ENCODE measurements at places on chromosomes 1 and 21.

DNA sequence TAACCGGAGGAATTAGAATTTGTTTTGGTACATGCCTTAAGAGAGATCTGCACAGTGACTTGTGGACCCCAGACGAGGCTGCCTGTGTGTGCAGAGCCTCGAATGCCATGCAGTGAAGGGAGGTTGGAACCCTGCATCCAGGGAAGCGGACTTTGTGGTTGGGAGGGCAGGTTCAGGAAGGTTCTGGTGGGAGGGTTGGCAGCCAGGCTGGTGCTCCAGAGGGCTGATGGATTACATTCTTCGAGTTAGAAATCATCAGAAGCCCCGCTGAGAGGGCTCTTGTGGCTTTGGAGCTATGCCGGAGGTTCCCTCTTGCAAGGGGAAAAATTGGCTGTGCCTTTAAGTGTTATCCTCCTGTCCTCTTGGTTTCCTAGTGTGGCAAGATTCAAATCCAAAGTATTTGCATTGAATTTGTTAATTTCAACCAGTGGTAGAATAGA lies 21.1 kb downstream of the ROR1 start:
- DNase-seq, result no peak

DNA sequence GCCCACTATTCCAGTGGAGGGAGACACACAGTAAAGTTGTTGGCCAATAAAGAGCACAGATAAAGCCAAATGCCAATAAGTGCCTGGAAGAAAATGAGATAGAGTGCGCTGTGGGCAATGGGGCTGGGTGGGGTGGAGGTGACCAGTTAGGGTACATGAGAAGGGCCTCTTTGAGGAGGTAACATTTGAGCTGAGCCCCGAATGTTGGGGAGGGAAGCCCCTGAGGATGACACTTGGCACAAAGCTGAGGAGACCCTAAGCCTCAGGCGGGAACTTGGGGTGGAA lies 979 bp downstream of the S100A9 start:
- DNase-seq, result no peak

GRCh38 chr1:22485431-22485830 lies 33.8 kb downstream of the ZBTB40 start:
- DNase-seq, result no peak

DNA sequence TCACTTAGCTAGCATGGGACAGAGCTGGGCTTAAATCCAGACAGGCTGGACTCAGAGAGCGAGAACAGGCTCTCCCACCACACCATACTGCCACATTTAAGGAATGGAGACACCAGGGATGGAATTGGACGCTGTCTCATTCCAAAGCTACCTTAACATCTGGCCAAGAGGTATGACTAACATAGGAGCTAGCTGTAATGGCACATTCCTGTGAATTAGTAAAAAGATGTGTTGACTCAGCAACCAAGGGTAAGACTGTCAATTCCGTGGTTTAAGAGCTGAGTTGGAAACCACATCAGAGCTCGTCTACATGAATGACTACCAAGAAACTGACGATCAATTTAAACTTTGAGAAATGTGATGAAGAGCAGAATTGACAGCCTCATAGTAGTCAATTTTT lies 8.3 kb upstream of the TNFRSF9 start:
- peak; percentile 29 for DNase-seq

DNA sequence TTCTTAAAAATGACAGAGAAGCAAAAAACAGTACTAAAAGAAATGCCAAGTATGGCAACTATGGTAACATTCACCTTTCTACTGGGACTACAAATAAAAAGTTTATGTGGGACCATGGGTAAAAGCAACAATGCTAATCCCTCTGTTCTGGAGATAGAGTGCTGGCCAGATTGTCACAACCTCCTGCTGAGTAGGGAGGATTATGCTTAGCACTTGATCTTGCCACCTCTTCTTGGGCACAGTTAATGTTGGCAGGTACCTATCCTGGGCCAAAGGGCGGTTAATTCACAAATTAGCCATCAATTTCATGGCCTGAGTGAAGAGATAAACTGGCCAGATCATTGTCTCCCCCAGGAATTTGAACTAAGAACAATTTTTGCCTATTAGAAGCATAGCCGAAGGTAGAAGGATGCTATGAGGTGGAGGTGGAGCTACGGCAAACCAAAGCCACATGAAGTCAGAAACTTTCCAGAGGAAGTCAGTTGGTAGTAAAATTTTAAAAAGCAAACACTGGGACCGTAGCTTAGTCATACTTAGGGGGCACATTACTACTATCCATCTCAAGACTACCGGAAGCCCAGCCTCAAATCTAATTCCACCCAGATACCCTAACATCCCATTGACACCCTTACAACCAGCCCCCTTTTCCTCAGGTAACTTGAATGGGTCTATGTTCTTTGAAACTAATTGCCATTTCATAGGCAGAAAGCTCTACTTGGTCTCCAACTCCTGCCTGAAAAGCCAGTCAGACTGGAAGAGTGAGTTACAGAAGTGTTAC lies 2.7 kb downstream of the SCYL3 start:
- peak; percentile 20 for DNase-seq

DNA sequence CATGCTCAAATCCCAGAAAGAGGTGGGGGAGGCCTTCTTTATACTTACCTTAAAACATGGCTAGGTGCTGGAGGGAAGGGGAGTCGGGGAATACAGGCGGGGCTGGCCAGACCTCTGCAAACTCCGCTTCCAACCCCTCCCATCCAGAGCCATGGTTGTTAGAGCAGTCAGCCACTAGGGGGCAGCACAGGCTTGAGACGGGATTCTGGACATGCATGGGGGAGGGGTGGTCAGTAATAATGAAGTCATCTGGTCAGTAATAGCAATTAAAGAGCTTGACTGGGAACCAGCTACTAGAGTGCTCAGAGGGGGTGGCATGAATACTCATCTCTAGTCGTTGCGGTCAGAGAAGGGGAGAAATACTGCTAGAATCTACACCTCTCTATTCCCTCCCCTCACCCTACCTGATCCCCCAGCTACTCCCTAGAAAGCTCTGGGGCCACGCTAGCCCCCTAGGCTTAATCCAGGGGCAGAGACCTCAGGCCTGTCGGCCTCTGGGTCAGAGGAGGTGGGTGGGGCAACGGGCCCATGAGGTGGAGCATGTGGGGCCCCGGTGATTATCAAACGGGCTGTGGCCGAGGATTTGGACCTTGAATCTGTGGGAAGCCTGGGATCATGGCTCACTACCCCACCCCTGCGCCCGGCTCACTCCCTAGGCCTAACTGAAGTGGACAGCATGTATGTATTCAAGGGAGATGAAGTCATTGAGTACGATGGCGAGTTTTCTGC lies 2.9 kb downstream of the CASQ1 start:
- DNase-seq, result peak; percentile 75

DNA sequence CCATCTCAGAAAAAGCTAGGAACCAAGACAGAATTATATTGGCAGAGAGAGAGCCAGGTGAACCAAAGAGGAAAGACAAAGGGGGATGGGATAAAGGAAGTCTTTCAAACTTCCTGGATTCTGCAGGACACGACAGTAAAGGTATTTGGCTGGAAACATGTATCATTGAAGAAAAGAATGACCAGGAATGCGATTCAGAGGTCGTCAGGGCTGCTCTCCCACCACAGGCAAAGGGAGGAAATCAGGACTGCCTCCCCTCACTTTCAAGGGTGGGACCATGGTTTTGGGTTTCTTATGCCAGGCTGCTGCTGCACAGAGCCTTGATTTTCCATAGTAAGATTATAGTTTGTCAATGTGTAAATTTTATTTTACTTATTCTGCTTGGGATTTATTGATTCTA lies 848.8 kb downstream of the BRINP3 start:
- no peak for DNase-seq

- DNase-seq, result no peak
Measured at GRCh38 chr1:234778221-234779159, 168.5 kb upstream of the IRF2BP2 start.

- DNase-seq, result no peak
Measured at GRCh38 chr1:14824314-14824915, 225.9 kb downstream of the KAZN start.

DNA sequence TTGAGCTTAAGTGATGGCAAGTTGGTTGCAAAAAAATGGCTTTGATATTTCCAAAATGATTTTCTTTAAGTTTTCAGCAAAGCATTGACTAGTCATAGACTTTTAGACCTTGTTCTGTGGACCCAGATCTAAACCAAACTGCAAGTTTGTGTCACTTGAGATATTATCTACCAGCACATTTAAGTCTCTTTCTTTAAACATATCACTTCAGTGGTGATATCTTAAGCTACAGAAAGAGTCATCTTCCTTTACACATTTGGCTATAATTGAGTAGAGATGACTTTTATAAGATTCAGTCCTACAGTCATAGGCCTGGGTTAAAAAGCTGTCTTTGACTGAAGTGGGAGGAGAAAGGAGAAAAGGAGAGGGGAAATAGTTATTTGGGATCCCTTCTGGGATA lies 95.2 kb downstream of the RUNX1 start:
- DNase-seq, result no peak

DNA sequence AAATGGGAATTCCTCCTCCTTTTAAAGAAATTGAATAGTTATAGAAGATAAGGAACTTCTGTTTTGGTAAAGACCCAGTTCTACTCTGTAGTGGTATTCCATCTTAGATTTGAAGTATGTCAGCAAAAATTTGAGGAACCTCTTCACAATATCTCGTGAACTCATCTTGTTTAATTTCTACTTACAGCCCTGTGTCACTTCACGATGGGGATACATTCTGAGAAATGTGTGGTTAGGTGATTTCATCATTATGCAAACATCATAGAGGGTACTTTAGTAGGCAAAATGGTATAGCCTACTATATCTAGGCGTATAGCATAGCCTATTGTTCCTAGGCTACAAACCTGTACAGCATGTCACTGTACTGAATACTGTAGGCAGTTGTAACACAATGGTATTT lies 36.0 kb downstream of the ALG6 start:
- no peak for DNase-seq

Measured in activated CD4-positive, CD25-positive, alpha-beta regulatory T cell treated with anti-CD3 and anti-CD28 coated beads, Interleukin-2, amount 50 U/mL, for 16 hours (primary cell).